Midbrain (tissue), 1 donor: ENCODE measurements at places on chromosomes 5 and 9.

- DNase-seq = no peak
Observed at GRCh38 chr5:134502259-134502658, 23.2 kb upstream of the JADE2 start.

DNA sequence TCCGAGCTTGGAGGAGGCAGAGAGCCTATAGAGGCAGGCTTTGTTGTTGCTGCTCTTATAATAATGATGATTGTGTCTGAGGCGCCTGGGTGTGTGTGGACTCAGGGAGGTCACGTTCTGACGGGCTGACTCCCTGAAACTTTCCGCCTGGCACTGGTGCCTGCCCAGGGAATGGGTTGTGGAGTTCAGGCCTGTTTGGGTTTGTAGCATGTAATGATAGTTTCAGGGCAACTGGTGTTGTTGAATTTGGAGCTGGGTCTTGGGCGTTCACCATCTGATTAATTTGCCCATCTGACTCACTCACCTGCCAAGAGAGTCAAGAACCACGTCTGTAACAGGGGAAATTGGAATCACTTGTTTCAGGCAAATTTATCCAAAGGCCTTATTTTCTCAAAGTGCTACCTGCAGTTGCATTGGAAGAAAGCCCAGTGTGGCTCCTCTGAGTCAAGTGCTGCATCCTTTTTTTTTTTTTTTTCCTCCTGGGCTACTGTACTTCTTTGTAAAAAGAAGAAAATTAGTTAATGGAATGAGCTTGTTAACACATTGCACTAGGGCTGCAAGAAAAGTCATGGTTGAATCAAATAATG lies 386.5 kb downstream of the GADD45G start:
- DNase-seq = no peak

GRCh38 chr5:110903966-110904365 lies 165.2 kb downstream of the SLC25A46 start:
- no peak for DNase-seq

- no peak for DNase-seq
Observed at GRCh38 chr9:95060234-95060633, 257.3 kb downstream of the FANCC start.

DNA sequence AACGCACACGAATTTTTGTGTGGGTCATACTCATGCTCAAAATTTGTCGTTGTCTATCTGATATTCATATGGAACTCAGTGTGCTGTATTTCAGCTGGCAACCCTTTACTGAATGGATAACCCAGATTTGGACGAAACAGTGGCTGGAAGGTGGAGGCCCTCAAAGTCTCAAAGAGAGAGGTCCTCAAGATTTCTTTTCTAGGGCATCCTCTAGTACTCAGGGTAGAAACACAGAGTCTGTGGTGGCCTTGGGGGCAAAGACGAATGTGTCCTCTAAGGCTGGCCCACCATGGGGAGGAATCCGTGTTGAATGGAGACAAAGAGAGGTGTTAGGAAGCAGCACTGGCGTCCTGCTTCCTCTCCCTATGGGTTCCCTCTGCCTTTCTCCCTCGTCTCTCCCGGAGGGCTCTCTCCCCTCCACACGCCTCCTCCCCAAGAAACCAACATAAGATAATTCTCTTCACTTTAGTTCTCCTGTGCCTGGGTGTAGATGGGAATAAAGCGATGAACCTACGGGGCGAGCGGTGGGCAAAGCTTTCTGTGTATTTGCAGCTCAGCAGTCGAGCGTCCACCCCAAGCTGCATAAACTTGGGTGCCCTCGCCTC lies 333.7 kb downstream of the CWC27 start:
- DNase-seq = peak; percentile 37

DNA sequence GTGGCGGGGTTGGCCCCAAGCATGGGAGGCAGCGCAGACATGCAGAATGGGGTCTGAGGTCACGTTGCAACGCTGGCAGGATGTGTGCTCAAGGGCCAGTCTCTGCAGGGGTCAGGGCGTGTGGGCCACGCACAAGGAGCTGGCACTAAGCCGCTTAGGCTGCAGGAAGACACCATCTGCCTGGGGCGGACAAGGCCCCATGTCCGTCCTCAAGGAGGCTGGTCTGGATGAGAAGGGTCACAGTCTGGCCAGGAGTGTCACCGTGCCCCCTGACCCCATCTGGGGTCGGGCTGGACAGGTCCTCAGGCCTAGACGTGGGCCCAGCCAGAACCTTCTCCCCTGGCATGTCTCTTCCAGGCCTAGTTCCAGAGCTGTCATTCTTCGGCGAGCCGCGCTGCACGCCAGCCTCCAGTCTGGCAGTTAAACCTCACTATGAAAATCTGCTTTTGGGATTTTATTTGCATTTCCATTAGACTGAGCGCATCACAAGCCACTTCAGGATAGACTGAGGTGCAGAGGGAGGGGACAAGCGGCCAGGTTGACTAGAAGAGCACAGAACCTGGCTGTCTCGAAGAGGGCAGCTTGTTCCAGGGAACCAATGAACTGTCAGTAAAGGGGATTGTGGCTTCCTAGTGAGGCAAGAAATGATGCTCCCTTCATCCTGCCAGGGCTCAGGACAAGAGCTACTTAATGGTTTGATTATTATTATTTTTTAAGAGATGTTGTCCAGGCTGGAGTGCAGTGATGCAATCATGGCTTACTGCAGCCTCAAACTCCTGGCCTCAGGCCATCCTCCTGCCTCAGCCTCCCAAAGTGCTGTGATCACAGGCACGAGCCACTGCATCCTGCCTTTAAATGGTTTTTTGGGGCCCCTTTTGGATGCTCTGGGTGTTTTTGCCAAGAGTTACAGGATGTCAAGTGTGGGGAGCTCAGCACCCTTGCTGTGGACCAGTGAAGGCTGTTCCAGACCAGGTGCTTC lies 4.3 kb downstream of the BRD3OS start:
- DNase-seq = no peak

DNA sequence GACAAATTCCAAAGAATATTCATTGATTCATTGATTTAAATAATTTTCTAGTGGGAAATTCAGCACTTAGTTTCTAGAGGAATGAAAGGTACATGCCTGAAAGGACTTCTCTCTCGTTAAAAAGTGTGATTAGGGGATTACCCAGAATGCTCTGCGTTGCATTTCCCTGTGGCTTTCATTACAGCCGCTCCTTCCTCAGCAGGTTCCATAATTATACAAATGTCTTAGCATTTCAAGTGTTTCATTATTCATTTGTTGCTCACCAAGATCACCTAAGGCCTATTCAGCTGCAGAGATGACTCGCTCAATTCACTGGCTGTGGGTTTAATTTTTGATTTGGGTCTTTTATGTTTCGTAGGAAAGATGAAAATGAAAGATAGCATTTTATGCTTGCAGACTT lies 52.8 kb downstream of the SPATA31C2 start:
- no peak for DNase-seq

GRCh38 chr5:139394654-139395566 lies at the start of gene PROB1:
Gene PROB1 (minus strand): TSS chr5:139395104. CDS start chr5:139395081, 23 bp downstream.
- no peak for DNase-seq

GRCh38 chr9:90684736-90685135 lies 42.1 kb upstream of the DIRAS2 start:
- no peak for DNase-seq

DNA sequence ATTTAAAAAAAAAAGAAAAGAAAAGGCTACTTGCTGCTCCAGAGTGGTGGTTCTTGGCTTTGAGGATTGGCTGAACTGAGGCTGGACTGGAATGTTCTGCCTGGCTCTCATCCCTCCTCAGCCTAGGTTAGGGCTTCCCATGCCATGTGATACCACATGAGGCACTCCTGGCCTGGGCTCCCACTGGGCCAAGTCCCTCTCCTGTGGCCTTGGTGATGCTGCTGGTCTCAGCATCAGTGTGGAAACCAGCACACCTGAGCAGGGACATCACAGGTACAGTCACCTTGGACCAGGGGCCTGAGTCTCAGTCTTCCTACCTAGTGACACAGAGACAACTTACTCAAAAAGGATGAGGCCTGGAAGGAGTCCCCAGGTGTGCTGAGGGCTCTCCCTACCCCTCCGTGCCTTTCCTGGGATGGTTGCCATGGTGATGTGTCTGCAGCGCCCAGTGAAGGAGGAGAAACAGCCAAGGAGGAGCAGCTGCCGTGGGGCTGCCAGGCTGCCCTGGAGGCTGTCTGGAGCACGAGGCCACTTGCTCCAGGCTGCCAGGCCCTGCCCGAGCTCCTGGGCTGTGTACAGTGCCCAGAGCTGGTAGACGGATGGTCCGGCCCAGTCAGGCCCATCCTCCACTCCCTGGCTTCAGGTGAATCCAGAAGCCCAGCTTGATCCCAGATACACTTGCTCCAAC lies 71.0 kb downstream of the WNK2 start:
- DNase-seq = peak; percentile 27

- no peak for DNase-seq
Observed at GRCh38 chr5:39203951-39204350, 15.4 kb downstream of the FYB1 start.

GRCh38 chr9:136007934-136008692 lies 46.9 kb upstream of the UBAC1 start:
- DNase-seq = no peak

DNA sequence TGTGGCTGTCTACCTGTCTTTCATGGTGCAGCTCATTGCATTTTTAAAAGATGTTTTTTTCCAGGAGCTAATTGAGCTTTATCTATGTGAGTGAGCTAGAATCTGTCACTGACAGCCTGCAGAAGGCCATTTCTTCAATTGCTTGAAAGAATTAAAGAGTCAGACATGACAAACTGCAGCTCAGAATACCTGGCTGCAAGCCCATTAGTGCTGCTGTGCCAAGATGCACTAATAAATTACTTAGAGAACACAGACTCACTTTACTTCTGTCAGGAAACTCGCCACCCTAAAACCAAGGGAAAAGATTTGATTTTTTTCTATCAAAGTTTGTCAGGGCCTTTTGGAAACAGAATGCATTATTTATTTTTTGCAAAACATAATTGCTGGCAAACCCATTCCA lies 368.3 kb downstream of the CAAP1 start:
- peak; percentile 8 for DNase-seq

DNA sequence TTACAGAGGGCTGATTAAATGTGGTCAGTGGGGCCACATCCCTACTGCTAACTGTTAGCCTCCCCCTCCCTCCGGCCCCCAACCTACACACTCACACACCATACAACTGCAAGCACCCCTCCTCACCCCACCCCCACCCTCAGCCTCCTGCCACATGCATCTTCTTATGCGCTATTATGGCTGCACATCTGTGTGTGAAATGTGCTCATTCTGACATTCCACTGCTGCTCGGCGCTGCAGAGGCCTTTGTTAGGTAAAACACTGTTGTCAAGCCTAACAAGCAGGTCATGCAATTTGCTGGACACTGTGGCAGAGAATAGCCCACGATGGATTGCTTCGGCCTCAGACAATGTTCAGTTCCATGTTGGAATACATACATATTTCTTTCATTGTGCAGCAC lies 173.6 kb downstream of the NR2F1-AS1 start:
- no peak for DNase-seq

DNA sequence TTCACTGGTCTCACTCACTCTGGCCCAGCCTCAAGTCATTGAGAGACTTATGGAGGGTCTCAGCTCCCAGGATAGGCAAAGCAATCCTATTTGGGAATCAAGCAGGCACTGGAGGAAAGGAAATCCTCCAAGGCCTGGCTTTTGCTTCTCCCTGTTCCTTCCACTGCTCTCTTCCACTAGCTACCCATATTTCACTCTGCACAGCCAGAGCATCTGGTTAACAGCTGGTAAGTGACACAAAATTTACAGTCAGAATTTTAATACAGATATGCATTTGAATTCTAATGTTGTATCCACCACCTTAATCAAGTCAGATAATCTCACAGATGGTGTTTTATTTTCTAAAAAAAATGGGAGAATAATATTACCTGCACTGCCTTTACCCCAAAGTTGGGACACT lies 868 bp upstream of the C1QTNF2 start:
- DNase-seq = no peak

- no peak for DNase-seq
Observed at GRCh38 chr9:109314011-109314531, 6.8 kb downstream of the EPB41L4B start.

DNA sequence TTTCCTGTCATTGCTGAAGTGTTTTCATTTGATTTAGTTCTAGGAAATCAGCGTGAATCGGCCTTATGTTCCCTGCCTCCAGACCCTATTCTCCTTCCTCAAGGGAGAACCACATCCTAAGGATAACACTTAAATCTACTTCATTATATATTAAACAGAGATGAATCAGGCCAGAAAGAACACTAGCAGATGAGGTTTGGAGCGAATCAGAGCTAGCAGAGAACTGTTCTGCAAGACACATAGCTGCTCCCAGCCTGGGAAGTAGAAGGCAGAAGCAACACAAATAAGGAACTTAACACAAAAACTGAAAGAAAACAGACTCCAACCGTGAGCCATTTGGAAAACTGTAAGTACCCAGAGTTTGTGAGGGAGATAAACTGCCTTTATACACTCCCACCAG lies 718.2 kb downstream of the SEMA5A start:
- no peak for DNase-seq

DNA sequence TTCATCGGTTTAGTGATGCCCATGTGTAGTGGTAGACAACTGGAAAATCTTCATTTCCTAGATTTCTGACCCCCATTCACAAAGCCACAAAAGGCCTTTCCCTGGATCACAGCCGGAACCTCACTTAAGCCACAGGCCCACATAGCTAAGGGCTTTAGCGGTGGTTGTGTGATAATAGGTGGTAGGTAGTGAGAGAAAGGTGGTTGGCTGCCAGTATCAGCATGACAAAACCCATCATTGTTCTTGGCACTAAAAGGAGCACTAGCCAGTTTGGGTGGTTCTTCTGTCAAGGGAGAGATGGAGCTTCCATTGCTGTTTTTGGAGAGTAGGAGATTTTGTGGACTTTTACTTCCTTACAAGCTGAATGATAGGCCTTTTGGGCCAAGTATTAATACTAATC lies 9.7 kb upstream of the SLC36A2 start:
- DNase-seq = no peak
